ENCODE measurements at places on chromosomes 7 and 10.
A peak's percentile ranks its signal among the peaks of the same experiment; 100 is the strongest.

DNA sequence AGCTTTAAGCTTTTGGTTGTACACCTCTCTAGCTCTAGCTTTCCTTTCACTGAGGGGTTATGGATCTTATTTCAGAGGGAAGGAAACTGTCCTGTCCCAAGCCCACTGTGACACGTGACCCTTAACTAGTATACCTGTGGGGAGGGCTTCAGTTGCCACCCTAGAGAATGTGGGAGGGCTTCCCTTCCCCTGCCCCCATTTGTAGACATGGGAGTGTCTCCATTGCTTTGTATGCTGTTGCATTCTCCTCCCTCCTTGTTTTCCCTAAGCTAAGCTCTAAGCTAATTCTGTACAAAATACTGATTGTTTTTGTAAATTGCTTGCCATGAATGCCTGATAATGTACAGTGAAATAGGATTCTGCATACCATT lies 11.2 kb downstream of the LUC7L2 start:
- DNase-seq: no peak

GRCh38 chr7:99894738-99895137 lies 17.9 kb upstream of the OR2AE1 start:
- DNase-seq: no peak

- DNase-seq: peak; percentile 84
Measured at GRCh38 chr10:98460837-98461499, 14.2 kb upstream of the HPS1 start.

DNA sequence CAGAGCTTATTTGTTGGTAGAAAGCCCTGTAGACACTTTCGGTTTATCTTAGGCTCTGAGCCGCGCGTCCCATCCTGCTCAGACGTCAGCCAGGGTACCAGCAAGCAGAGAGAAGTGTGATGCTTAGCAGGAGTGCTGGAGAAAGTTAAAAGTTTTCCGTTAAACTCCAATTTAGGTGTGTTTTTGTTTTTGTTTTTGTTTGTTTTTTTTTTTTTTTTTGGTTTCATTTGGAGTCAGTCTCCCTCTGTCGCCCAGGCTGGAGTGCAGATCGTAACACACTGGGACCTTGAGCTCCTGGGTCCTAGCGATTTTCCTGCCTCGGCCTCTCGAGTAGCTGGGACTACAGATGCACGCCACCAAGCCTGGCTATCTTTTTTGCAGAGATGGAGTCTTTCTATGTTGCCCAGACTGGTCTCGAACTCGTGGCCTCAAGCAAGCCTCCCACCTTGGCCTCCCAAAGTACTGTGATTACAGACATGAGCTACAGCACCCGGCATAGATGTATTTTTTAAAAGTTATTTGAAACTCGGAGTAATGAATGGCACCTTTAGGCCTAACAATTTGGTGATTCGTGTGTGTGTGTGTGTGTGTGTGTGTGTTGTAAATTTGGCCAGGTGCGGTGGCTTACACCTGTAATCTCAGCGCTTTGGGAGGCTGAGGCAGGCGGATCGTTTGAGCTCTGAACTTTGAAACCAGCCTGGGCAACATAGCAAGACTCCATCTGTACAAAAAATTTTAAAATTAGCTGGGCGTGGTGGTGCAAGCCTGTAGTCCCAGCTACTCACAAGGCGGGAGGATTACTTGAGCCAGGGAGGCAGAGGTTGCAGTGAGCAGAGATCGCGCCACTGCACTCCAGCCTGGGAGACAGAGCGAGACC lies 1.3 kb upstream of the HIP1 start:
- no peak for DNase-seq

GRCh38 chr7:66265566-66265965 lies 60.4 kb downstream of the TPST1 start:
- no peak for DNase-seq

GRCh38 chr7:90345595-90346335 lies 751 bp upstream of the GTPBP10 start:
- DNase-seq: peak; percentile 10

GRCh38 chr7:107167483-107168232 lies 1.1 kb upstream of the HBP1 start:
- peak; percentile 47 for DNase-seq

DNA sequence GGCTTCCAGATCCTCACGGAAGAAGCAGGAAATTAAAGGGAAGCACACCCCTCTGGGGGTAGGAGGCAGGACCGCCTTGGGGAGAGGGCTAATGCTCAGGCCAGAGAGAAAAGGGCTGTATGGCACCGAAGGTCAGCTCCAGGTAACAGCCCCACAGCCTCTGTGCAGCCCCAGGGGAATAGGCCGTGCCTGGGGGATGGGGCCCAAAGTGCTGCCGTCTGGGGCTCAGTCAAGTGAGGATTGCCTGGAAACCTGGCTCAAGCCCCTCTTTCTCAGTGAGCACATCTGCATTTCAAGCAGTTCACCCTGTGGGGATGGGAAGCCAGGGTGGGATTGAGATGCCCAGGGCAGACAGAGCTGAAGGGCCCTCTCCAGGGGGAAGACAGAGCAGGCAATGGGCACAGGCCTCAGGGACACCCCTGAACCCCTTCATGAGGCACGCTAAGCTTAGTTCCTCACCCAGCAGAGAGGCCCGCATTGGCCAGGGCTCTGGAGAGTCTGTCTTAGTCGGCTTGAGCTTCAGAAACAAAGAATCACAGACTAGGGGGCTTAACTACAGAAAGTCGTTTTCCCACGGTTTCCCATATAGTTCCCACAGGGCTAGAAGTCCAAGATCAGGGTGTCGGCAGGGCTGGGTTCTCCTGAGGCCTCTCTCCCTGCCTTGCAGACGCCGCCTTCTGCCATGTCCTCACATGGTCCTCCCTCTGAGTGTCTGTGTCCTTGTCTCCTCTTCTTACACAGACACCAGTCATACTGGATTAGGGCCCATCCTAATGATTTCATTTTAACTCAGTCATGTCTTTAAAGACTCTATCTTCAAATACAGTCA lies 118.2 kb downstream of the PTPN20 start:
- DNase-seq: no peak

DNA sequence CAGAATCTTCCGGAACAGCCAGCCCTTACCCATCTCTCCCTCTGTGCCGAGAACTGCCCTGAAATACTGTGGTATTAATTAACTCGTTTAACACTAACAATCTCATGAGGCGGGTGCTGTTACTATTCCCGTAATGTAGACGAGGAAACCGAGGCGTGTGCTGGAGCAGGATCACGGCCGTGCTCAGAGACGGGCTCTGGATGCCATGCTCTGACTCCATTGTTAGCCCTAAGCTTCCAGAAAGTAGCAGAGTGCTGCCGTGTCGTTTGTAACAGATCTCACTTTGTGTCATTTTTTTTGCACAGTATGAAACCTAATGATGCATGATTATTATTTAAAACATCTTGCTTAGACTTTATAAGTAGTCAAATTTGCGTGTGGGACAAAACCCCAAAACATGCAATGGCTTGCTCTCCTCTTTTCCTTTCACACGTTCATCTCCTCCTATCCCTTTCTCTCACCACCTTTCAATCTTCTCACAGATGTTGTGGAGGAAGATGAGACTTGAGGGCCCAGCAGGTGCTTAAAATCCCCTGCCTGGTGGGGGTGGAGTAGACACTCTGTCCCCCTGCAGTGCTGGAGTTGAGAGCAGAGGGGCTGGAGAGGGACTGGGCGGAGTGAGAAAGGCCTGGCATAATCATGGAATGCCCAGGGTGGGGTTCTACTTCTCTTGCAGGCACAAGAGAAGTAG lies 482 bp upstream of the ACTR3C start:
- DNase-seq: no peak

- DNase-seq: no peak
Measured at GRCh38 chr7:22363756-22364422, 6.9 kb upstream of the RAPGEF5 start.

GRCh38 chr10:8112230-8112905 lies 57.9 kb downstream of the GATA3 start:
- no peak for DNase-seq

DNA sequence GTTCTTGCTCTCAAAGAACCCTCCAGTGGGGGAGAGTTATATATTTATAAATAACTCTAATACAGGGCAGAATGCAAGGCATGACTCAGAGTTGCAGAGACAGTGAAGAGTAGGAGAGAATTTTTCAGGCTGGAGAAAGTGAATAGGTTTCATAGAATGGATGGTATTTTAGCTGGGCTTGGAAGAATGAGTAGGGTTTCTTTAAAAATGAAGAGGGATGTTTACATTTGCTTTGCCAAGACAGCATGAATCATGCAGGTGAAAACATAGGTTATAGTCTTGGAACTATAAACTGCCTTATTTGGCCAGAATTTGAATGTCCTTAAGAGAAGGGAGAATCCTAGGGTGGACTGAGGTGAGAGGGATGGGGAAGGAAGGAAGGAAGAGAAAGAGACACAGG lies 124.8 kb downstream of the CPED1 start:
- DNase-seq: peak; percentile 12

GRCh38 chr10:73916761-73917470 lies 6.0 kb downstream of the PLAU start:
- DNase-seq: no peak

DNA sequence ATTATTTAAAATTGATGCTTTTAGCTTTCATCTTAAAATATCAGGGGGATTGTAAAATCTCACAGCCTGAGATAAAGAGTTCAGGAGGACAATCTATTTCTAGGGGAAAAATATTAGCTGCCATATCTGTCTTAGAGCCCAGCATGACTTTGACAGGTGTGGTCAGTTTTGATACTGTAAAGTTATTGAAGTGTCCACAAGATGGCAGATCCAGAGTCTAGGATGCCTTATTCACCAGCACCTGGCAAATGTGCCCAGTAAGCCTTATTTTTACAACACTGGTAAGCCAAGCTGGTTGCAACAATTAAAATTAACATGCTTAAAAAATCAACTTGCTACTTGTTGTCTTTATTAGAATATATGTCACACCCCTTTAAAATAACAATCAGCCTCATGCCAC lies 579.3 kb downstream of the SH2D4B start:
- DNase-seq: no peak

- DNase-seq: no peak
Measured at GRCh38 chr10:16644146-16644545, 122.5 kb upstream of the C1QL3 start.

GRCh38 chr10:43707770-43708169 lies 59.1 kb upstream of the ZNF32 start:
- DNase-seq: no peak

- no peak for DNase-seq
Measured at GRCh38 chr7:30879139-30880124, 32.2 kb upstream of the AQP1 start.

GRCh38 chr10:35517431-35518181 lies 87.5 kb upstream of the GJD4 start:
- peak; percentile 17 for DNase-seq

DNA sequence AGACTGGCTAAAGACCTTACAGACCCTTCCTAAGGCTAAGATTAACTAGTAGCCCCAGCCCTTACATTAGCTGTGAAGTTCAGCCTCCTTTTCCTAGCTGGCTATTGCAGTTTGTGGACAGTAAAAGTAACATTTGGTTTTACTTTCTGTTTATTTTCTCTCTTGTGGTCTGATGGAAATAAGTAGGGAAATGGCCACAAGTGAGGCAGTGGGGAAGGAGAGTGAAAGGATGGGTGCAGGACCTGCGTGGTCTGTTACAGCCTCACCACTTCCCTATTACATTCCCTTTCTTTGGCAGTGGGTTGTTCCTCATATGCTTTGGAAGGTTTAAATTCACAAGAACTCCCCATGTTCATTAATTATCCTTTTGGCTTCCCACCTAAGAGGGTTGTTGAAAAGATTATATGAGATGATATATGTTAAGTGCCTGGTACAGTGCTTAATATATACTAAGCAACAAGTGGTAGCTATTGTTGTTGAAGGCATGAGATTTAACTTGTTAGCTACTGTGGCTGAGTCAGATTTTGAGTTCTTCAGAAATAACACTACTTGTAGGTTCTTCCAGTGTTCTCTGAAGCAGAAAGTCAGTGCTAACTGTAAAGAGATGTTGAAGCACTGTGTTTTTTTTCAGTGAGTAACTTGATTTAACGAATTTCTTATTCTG lies 181.7 kb downstream of the ST7 start:
- DNase-seq: no peak

GRCh38 chr10:119457966-119458766 lies 84.4 kb downstream of the RGS10 start:
- no peak for DNase-seq

- DNase-seq: no peak
Measured at GRCh38 chr10:50395271-50395670, 144.0 kb upstream of the ASAH2 start.

- no peak for DNase-seq
Measured at GRCh38 chr10:60427709-60428386, 38.2 kb upstream of the ANK3 start.

- no peak for DNase-seq
Measured at GRCh38 chr7:12539681-12540080, 30.8 kb upstream of the SCIN start.

- no peak for DNase-seq
Measured at GRCh38 chr10:533186-533585, 156.3 kb downstream of the DIP2C start.
